ENCODE measurements at places on chromosomes 7 and 10.

- DNase-seq, result no peak
These were observed 129.4 kb upstream of the LSM8 start for GRCh38 chr7:118054529-118054928.

GRCh38 chr7:100356416-100357068 lies 1.4 kb upstream of the PILRB start:
- DNase-seq, result no peak

- DNase-seq, result no peak
These were observed 36.4 kb downstream of the ADAP1 start for GRCh38 chr7:918118-918425.

DNA sequence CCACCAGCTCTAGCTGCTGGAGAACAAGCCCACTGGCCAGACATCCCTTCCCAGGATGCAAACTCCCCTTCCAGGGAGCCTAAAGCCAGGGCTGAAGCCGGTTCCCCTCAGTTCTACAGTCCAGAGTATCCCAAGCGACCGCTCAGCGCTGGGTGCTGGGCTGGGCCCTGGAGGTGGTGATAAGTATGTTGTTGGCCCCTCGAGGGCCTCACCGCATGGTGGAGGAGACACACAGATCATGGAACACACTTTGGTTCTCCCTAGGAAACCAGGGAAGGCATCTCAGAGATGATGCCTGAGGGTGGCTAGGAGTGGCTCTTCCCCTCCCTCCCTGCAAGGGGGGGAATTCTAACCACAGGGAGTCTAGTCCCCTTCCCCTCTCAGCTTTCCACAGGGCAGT lies 4.4 kb downstream of the PODXL start:
- no peak for DNase-seq

- no peak for DNase-seq
These were observed 11.8 kb downstream of the CALML3 start for GRCh38 chr10:5536486-5537081.

- no peak for DNase-seq
These were observed 155.8 kb downstream of the NRF1 start for GRCh38 chr7:129767120-129768015.

GRCh38 chr7:18125476-18125875 lies 97.8 kb upstream of the PRPS1L1 start:
- DNase-seq, result no peak

GRCh38 chr10:129725890-129726631 lies 238.0 kb downstream of the EBF3 start:
- DNase-seq, result no peak

- DNase-seq, result no peak
These were observed 109.4 kb downstream of the ELFN1 start for GRCh38 chr7:1779445-1779844.

GRCh38 chr10:78162853-78163252 lies 129.2 kb downstream of the RPS24 start:
- DNase-seq, result no peak

- no peak for DNase-seq
These were observed 295.6 kb downstream of the AUTS2 start for GRCh38 chr7:69893906-69894305.

DNA sequence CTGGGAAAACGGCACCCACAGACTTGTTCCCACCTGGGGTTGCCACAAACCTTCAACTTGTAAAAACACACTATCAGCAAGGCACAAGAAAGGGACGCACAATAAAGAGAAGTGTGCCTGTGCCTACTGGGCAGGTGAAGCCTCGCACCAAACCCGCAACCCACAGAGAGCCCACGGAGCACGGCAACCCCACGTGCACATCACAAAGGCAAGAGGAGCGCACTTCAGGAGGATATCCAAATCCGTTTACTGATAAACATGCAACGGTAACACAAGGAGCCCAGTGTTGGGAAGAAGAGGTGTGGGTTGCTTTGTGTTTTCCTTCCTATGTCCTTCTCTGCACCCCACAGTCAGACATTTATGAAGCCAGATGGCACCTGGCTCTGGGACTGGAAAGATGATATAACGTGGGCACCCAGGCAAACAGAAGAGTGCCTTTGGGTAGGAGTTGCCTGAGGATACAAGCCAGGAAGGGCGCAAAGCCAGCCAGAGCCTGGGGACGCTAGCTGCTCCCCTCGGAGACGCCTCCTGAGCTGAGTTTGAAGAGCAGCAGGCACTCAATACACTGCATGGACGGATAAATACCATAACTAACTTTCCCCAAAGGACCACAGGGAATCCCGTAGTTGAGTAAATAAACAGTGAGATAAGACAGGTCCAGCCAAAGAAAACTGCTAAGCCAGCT lies 41.6 kb downstream of the TCERG1L start:
- DNase-seq, result no peak

- no peak for DNase-seq
These were observed 74.5 kb downstream of the EMX2 start for GRCh38 chr10:117617086-117617485.

GRCh38 chr10:49662169-49662830 lies 17.2 kb upstream of the C10orf53 start:
- DNase-seq, result no peak

- no peak for DNase-seq
These were observed 579 bp downstream of the KEL start for GRCh38 chr7:142961595-142961972.

DNA sequence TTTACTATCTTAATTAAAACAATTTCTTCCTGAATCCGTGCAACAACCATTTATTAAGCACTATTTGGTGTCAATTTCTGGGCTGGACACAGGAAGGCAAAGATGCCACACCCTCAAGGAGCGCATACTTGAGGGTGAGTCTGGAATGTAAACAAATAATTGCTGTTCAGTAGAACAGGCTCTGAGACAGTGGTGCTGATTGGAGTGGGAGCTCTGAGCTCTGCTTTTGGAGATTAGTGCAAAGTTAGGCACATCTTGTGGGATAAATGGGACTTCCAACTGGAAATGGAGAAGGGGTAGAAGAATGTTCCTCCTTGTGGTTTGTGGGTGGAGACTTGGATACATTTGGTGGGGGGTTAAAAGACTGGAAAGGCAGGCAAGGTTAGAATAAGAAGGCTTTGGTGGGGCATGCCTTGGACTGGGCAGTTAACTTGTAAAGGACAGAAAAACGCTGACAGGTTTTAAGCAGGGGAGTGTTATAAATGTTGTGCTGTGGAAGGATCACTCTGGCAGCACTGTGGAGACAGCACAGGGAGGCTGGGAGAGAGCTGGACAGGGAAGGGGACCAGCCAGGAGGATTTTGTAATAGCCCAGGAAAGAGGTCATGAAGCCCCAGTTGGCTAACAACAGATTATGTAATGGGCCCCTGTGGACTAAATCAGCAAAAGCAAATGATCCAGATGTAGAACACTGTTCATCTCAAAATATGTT lies 80.7 kb downstream of the ZNF365 start:
- peak; percentile 48 for DNase-seq

DNA sequence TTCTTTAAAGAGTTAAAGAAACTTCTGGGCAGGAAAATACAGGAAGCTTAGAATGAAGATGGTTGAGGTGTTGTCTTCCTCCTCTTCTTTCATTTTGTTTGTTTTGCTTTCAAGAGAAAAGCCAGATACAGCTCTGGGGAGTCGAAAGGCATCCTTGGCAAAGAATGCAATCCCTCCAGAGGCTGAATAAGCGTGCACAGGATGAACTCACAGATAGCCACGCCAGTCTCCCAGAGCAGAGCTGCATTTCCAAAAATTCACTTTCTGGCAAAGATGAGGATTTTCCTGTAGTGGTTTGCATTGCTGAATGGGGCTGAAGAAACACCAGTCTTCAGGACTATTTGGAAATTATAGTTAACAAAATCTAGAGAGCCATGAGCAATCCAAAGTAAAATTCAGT lies 336.4 kb downstream of the NRG3 start:
- no peak for DNase-seq

DNA sequence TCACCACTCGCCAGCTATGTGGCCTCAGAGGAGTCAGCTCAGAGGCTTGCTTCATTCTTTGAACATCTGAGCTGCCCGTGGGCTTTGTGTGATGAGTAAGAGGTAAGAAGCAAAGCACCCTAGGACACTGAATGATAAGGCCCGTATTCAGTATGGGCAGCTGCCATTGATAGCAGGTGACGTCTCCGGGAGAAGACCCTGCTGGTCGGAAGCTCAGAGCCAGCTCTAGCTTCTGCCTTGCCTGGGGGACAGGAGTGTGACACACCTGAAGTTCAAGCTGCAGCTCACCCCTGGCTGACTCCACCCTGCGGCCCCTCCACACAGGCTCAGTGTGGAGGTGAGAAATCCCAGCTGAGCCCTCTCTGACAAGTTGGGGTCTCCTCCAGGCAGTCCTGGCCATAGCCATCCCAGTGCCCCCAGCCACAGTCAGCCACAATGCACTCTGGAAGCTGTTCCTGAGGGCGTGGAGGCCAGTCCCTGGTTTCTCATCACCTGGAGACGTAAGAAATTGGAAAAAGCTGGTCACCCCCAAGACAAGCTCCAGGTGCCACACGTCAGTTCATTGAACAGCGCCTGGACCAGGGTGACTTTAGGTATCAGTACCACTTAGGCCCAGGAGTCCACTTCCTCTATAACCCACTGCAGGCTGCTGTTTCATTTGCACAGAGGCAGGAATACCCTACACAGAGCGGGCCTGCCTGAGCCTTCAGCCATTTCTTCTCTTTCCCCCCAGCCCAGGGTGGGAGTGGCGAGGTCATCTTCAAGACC lies 164.9 kb upstream of the RHEB start:
- no peak for DNase-seq

GRCh38 chr10:129799942-129800341 lies 164.1 kb downstream of the EBF3 start:
- no peak for DNase-seq

DNA sequence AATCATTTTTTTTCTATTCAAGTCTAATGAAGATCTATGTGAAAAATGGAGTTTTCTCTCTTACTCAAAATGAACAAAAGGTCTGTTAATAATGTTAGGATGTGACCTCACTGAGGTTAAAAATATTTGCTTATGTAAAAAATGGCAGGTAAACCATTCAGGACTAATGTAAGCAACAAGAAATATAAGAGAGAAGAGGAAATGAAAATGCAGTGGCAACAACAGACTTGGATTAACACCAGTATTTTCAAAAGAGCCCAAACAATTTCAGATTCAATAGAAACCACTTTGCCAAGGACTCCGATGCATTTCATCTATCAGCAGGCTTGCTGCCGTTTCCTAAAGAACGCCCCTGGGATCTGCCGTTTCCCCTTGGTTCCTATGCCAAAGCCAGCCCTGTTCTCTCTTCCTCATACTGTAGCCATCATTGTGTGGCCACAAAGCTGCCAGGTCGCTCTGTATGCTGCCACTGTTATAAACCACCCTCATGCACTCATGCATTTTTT lies 66.4 kb downstream of the MTURN start:
- DNase-seq, result no peak

GRCh38 chr10:22630234-22631174 lies 83.9 kb downstream of the PIP4K2A start:
- peak; percentile 44 for DNase-seq

GRCh38 chr10:24650669-24651391 lies 72.9 kb downstream of the ARHGAP21 start:
- no peak for DNase-seq

DNA sequence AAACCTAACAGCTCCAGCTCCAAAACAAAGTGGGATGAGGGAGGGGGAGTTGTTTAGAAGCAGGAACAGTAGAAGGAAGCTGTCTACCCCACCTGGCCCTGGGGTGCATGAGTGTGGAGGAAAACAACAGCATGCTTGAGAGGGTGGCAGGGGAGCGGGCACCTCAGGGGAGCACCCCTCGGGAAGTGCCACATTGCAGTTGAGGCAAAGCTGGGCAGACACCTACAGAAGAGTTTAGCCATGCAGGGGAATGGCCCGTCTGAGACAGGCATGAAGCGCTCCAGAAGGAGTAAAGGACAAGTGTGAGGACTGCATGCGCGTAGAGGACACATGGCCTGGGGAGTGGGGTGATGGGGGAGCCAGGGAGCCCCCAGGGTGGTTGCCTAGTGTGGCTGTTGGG lies 18.1 kb downstream of the CHAT start:
- DNase-seq, result no peak

DNA sequence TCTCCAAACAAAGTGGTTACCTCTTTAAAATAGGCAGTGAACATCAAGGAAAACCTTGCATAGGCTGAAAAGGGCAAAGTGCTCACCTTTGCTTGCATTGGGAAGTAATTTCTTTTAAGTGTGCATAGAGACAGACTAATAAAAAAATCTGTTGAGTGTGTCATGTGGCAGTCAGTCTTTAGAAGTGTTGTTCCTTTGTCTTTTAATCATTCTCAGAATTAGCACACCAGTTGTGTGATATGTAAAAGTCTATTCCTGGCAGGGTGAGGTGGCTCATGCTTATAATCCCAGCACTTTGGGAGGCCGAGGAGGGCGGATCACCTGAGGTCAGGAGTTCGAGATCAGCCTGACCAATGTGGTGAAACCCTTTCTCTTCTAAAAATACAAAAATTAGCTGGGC lies 117.0 kb downstream of the INSYN2A start:
- DNase-seq, result no peak
